Activated CD8-positive, alpha-beta memory T cell treated with anti-CD3 and anti-CD28 coated beads, Interleukin-2, amount 50 U/mL, for 4 hours (primary cell): ENCODE measurements at places on chromosomes 1 and 21.

- no peak for DNase-seq
Observed at GRCh38 chr1:194515916-194516315, 1329.5 kb upstream of the B3GALT2 start.

DNA sequence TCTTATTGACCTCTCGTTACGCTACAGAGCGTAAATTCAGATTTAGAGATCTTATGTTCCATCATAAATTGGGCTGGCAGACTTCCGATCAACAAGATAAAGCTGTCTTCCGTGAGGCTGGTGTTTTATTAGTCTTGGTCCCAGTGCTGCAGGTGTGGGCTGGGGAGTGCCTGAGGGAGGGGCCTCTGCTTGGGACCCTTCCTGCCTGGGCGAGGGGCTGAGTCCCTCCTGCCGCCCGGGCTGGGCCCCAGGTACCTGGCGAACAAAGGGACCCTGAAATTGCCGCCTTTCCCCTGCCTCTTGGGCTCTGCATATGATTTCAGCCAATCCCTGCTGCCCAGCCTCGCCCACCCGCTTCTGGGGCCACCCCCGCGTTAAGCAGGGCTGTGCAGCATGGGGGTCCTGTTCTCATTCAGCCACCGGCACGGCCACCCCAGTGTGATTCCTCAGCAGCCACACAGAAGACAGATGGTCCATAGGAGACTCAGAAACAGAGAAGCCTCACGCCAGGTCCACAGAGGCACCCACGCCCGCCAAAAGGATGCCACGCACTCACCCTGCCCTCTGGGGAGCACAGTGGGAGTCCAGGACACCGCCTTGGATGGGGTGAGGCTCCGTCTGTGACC, 6.1 kb upstream of the SAMD11 start:
- DNase-seq: no peak

DNA sequence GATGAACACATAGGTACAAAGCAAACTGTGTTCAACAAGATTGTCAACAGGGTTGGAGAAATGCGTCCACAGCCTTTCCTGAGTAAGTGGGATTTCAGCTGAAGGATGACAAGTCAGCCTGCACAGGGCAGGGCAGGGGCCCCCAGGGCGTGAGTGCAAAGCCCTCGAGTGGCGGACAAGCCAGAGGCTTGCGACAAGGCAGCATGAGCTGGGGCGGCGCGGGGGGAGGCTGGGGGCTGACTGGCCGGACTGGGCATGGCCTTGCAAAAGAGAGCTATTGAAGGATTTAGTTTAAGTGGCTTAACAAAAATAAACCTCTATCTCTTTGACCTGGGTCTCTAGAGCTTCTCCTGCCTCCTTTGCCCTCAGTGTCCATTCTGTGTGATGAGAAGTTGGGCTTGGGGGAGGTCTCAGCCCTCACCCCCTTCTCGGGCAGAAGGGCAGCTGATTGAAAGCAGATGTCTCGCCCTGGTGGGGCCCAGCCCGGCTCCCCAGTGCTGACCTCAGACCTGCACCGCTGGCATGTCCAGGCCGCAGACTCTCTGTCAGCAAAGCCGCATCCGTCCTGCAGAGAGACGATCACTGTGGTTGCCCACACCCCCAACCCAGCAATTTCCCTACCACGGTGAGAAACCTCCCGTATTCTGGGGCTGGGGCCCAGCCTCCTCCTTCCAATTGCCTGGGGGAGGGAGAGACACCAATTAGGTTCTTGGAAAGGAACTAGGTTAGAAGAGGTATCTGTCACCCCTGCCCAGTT, 24.3 kb upstream of the EPS8L3 start:
- DNase-seq: no peak

- DNase-seq: no peak
Observed at GRCh38 chr1:159877695-159878444, 15.4 kb upstream of the VSIG8 start.

- no peak for DNase-seq
Observed at GRCh38 chr1:178031856-178032320, 62.0 kb upstream of the RASAL2 start.
